ENCODE measurements at places on chromosomes 7 and 10. TPM values are rescaled to one million over a fixed set of nuclear protein-coding genes. Genes with fewer than 3 reads are reported as not detected.

Gene TWIST1
- 0.31 TPM for total RNA-seq

Gene ZNF503
- 0.27 TPM for total RNA-seq

Gene PTPRE
- total RNA-seq: 0.69 TPM

Gene DAGLB
- 27.0 TPM for total RNA-seq

Gene NODAL
- total RNA-seq: 6.3 TPM

Gene GHRHR
- 6.5 TPM for total RNA-seq

Gene ZNF736
- not detected for total RNA-seq

Gene CTTNBP2
- total RNA-seq: 30.9 TPM

Gene SUGCT
- 5.4 TPM for total RNA-seq

Gene MYH16
- total RNA-seq: not detected

Gene MMRN2
- total RNA-seq: 1.2 TPM

Gene HOXA4
- total RNA-seq: not detected

Gene LFNG
- 31.6 TPM for total RNA-seq

Gene PODXL
- 945 TPM for total RNA-seq

Gene NEUROG3
- 0.31 TPM for total RNA-seq

Gene OR6B1
- not detected for total RNA-seq

Gene OR2A12
- total RNA-seq: not detected

Gene CH25H
- total RNA-seq: 0.56 TPM

Gene ACSM6
- total RNA-seq: not detected
